Putamen (tissue), 1 donor: ENCODE measurements at places on chromosomes 11 and 22.

DNA sequence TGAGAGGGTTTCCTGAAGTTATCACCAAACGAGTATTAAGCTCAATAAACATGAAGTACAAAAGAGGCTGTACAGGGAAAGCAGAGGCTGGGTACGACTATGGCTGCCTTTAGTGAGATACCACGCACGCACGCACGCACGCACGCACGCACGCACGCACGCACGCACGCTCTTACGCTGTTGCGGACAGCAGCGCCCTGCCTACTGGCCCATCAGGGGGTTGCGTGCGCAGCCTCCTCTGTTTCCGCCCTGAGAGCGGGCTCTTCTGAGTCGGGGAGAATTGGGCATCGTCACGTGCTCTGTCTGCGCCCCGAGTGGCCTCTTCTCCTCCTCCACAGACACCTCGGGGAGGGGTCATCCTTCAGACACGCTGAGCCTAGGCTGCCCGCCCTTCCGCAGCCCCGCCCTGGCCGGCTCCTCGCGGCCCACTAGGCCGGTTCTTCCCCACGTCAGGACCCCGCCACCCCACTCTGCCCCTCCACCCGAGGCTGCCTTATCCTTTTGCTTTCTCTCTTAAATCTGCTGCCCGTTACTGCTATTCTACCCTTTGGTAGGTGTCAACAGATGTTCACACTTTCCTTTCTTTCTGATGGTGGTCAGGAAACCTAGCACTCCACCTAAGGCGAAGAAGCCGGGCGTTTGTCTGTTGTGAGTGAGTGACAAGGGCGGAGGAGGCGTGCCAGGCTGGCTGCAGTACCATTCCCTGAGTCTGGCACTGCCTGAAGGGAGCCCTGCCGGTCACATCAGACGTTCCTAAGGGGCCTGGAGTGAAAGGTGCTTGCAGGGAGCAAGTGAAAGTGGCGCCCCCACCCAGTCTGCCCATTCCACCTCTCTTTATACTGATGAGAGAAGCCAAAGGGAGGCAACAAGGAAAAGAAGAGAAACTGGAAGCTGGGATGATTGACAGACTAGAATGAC, 300.4 kb upstream of the B3GAT1 start:
- no peak for DNase-seq

GRCh38 chr11:130070109-130070845, 583 bp downstream of the APLP2 start:
- DNase-seq = peak; percentile 34

GRCh38 chr11:2581931-2582350, 117.9 kb downstream of the KCNQ1OT1 start:
- no peak for DNase-seq

DNA sequence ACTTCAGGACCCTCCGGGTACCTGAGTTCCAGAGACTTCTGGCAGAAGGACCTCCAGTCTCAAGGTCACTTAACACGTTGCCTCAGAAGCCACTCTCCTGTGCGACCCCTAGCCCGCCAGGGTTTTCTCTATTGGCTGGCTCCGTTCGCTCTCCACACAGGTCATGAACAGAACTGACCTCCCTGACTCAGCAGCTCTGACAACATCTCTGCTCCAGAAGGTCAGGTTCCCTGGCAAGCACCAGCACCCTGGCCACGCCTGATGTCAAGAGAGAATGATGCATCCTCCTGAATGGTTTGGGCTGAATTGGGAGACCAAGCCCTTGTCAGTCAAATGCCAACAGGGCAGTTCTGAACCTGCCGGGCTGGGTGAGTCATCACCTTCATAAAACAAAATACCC, 84.3 kb upstream of the TMEM45B start:
- no peak for DNase-seq

DNA sequence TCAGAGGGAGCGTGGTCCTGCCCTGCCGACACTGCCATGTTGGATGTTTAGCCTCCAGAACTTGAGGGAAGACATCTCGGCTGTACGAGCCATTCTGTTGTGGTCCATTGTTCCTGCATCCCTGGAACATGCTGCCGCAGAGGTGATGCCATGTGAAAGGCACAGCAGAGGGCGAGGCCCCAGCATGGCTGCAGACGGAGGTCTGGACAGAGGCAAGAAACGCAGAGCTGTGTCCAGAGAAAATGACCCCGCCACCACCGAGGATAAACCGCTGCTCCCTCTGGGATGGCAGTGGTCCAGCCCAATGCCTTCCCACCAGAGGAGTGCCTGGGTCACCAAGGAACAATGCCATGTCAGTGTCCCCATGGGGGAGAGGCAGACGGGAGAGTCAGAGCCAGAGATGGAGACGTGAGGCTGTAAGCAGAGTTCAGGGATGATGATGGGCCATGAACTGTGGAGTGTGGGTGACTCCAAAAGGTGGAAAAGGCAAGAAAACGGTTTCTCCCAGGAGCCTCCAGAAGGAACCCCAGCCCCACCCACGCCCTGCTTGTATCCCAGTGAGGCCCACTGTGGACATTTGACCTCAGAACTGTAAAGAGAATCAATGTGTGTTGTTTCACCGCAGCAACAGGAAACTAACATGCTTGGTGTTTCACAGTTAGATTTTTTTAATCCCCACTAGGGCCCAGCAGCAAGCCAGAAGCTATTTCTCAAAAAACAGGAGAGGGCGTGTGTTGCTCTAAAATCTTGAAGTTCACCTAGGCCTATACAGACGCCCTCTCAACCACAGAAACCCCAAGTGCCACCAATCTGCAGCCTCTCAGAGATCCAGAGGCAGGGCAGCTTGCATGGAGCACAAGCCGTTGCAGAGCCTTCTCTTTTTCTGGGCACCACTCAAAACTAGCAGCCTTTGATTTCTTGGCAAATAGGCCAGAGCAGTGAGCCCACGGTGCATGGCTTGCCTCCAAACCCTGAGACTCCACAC, 1422.9 kb downstream of the TBC1D22A start:
- DNase-seq = no peak
